ENCODE measurements at places on chromosomes 11 and 22.
A peak's percentile ranks its signal among the peaks of the same experiment; 100 is the strongest.

DNA sequence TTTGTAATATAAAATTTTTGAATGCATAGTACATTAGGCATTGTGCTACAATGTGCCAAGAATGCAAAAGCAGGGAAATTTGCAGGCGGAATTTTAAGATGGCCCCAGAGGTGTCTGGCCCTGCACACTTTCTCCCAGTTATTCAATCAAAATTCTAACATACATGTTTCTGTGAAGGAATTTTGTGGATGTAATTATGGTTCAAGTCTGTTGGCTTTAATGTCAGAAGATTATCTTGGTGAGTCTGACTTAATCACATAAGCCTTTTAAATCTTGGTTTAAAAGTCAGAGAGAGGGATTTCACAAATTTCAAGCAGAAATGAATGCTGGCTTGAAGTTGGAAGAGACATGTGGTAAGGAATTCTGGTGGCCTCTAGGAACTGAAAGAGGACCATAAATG, 423.4 kb upstream of the CCDC179 start:
- DNase-seq, result no peak

DNA sequence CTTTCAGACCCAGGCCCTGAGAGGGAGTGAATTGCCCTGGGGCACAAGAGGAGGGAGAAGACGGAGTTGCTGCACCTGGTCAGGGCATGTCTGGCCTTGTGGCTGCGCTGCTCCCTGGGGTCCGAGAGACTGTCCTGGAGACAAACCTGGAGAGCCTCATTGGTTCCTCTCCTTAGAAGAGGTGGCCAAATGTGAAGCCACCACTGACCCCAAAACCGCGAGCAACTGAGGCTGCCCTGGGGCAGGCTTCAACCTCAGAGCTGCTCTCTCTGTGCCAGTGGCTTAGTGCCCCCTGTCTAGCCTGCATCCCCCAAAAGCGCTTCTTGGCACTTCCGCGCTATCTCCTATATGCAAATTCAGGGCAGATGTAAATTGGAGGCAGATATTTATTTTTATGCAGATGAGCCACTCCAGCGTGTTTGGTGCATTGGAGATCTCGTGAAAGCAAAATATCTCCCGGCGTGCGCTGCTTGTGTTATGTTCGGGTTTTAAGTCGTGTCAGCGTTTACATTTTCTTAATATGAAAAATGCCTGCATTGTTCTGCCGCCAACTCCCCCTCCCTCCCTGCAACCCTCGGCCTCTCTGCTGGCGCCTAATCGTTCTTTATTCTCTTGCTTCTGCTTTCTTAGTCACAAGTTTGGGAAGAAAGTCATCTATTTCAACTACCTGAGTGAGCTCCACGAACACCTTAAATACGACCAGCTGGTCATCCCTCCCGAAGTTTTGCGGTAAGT, 69.5 kb downstream of the ARHGAP8 start:
- DNase-seq, result no peak

- DNase-seq, result no peak
Measured at GRCh38 chr11:83151274-83151977, 5.5 kb upstream of the PCF11 start.

DNA sequence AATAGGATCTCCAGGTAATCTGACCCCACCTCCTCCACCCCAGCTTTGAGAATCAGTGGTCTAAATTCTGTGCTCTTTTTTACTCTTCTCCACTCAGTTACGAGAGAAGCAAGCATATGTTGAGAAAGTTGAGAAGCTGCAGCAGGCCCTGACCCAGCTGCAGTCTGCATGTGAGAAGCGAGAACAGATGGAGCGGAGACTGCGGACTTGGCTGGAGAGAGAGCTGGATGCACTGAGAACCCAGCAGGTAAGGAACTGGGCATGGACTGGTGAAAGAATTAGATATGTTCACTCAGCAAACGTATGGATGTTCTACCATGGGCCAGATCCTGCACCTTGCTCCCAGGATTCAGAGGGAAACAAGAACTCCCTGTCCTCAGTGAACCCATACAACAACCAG, 85.7 kb downstream of the AMOTL1 start:
- DNase-seq, result peak; percentile 71

DNA sequence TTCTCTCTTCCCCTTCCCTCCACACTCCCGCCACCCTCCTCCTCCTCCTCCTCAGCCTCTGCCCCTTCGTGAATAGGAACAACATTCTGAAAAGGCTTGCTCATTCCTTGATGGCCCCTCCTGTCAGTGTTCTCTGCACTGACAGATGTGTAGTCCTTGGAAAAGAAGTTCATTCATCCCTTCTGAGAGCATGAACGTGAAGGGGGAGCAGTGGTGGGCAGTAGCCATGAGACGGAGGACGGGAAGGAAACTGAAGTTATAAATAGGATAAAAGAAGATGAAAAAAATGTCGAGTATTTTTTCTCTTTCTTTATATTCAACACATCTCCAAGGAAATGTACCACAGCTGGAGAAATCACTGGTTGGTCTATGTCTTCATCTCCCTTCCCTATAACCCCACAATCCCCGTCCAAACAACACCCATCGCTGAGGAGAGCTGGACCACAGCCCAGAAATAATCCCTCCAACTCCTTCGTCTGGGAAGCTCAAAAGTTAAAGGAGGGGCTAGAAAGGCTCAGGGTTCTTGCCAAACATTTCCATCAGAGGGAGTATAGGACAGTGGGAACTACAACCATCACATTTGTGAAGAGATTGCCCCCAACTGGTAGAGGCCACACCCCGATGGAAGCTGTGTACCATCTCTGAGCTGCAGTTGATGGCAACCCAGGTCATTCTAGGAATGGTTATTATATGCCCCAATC, 33.5 kb downstream of the ETS1 start:
- DNase-seq, result peak; percentile 10

DNA sequence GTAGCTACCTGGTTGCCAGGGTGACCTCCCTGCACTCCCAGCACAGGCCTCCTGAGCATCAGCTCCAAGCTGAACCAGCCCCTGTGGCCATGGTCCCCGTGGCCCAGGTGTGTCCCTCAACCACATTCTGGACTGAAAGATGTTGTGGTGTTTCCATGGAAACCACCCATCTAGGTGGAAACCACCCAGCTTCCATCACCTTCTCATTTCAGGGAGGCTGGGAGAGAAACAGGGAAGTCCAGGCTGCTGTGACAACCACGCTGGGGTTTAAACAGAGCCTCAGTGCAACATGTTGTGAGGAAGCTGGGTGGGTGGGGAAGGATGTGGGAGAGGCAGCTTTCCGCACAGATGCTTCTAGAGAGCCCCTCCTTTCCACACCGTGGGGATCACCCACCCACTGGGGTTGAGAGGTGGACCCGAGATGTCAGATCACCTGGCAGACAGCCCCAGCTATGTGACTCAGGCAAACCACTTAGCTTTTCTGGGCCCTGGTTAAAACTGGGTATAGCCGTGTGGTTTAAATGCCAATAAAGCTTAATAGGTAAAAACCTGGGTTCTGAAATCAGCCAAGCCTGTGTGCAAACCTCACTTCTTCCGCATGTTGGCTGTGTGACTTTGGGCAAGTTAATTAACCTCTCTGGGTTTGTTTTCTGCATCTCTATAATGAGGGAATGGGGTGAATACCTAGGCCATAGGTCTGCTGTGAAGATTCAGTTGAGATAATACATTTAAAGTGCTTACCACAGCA, 46.4 kb downstream of the CD82 start:
- DNase-seq, result no peak

- no peak for DNase-seq
Measured at GRCh38 chr11:11961399-11962028, 46.9 kb downstream of the DKK3 start.

DNA sequence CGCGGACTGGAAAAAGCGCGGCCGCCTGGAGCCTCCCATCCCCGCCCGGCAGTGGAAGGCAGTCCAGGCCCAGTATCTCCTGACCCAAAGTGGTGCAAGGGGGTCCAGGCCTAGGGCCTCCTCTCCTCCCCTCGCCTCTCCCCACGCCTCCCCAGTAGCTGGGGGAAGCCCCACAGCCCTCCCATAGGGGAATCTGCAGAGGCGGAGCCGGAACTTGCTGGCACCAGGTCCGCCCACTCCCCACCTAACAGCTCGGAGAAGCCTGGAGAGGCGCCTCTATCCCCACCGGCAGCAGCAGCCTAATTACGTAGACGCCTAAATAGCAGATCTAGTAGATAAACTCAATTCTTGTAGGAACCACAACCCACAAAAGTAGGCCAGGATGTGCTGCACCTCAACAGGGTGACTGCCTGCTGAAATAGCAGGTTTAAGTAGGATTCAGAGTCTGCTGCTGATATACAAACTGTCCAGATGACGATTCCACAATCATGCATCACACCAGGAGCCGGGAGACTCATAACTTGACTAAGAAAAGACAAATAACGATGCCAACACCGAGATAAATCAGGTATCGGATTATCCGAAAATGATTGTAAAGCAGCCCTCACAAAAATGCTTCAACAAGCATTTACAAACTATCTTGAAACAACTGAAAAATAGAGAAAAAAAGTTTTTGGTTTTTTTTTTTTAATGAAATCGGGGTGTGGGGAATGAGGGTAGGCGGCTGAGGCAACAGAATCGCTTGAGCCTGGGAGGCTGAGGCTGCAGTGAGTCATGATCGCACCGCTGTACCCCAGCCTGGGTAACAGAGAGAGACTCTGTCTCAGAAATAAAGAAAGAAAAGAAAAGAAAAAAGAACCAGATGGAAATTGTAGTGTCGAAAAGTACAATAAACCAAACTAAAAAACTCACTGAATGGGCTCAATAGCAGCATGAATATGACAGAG, 11.4 kb upstream of the BRD1 start:
- DNase-seq, result no peak

DNA sequence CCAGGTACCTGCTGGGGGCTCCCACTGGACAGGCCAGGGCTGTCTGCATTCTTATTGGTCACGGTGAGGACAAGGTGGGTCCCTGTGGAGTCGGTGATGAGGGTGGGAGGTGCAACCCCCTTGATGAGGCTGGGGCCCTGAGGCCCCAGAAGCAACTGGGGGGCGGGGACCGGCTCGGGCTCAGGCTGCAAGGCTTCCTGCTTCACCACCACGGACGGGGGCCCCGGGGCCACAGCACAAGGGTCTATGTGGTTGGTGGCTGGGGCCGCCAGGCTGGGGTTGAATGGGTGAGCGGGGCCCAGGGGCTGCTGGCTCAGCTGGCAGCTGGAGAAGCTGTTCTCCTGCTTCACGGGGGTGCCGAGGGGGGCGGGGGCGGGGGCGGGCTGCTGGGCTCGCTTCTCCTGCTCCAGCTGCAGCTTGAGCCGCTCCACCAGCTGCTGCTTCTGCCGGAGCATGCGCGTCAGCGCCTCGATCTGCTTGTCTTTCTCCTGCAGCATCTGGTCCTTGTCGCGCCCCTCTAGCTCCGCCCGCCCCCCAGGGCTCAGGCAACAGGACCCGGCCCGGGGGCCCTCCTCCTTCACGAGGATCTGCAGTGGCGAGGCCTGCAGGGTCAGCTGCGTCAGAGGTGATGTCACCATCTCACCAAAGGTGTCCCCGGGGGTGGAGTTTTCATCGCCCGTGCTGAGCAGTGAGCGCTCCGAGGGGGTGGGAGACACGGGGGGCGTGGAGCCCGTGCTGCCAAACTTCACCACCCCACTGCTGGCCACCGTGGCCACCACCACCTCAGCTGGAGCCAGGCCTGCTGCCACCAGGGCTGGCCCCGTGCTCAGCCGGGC, 48.2 kb downstream of the SGSM3 start:
- no peak for DNase-seq

GRCh38 chr11:9570313-9571025, 3.0 kb upstream of the WEE1 start:
- no peak for DNase-seq

DNA sequence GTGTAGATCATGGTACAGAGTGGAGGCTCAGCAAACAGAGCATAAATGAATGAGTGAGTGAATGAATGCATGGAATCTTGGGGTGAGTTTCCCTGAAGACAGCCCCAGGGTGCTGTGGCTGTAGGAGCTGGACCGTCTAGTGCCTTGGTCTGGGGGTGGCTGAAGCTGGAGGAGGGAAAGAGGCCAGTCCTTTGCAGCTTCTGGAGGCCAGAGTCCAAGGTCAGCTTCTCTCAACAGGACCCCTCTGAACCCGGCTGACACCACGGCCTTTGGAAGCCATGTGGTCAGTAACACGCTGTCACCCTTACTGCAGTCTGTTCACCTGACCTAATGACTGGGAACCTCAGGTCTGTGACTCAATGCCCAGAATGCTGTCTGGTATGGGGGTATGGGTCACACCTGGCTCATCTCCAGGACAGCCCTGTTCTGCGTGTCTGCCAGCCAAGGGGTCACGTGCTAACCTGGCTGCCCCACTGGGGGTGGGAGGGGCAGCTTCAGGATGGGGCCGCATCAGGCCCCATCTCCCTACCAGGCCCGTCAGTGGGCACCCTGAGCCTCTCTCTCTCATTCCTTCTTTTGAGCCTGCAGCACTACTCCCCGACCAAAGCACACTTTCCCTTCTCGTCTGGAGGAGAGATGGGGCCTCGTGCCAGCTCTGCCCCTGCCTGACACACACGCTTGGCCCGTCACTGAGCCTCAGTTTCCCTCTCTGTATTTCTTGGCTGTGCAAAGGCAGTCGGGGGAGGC, 24.1 kb upstream of the CHKA start:
- DNase-seq, result no peak

DNA sequence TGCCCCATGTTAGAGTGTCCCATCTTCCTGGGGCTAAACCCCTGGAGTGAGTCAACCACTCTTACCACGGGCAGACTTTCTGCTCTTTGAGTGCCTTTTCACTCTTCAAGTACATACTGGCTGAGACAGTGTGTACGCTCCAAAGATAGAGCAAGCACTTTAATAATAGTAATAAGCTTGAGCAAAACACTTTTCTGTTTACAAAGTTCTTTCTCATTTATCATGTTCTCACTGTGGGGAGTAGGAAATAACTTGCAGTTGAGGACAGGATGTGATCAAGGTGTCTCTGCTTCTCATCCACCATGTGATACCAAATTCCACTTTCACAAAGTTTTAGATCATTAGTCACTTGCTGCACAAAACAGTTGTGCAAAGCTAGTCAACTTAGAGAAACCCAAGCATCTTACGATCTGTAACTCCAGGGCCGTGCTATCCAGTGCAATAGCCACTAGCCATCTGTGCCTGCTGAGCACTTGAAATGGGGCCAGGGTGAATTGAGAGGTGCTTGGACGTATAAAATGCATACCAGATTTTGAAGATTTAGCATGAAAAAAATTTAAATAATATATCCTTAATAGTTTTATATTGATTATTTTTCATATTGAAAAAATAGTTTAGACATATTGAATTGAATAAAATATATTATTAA, 135.3 kb downstream of the KIF18A start:
- DNase-seq, result peak; percentile 63

- DNase-seq, result no peak
Measured at GRCh38 chr11:100066399-100066798, 620.7 kb upstream of the ARHGAP42 start.

GRCh38 chr11:94149431-94150017, 20.9 kb downstream of the PANX1 start:
- DNase-seq, result no peak

- DNase-seq, result no peak
Measured at GRCh38 chr11:8103909-8104308, 22.9 kb downstream of the TUB start.

- no peak for DNase-seq
Measured at GRCh38 chr11:30758946-30759504, 172.9 kb upstream of the MPPED2 start.

DNA sequence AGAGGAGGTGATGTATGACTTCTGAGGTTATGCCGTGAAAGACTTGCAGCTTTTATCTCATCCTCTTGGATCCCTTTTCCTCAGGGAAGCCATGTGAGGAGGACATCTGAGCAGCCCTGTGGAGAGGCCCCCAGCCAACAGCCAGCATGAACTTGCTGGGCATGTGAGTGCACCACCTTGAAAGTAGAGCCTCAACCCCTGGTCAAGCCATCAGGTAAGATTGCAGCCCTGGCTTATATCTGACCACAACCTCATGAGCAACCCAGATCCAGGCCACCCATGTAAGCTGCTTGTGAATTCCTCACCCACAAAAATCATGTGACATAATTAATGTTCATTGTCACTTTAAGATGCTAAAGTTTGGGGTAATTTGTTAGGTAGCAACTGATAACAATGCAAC, 121.0 kb downstream of the MIAT start:
- no peak for DNase-seq

Measured in cerebellar cortex (tissue), 1 donor.